ENCODE measurements at places on chromosomes 3 and 15.

DNA sequence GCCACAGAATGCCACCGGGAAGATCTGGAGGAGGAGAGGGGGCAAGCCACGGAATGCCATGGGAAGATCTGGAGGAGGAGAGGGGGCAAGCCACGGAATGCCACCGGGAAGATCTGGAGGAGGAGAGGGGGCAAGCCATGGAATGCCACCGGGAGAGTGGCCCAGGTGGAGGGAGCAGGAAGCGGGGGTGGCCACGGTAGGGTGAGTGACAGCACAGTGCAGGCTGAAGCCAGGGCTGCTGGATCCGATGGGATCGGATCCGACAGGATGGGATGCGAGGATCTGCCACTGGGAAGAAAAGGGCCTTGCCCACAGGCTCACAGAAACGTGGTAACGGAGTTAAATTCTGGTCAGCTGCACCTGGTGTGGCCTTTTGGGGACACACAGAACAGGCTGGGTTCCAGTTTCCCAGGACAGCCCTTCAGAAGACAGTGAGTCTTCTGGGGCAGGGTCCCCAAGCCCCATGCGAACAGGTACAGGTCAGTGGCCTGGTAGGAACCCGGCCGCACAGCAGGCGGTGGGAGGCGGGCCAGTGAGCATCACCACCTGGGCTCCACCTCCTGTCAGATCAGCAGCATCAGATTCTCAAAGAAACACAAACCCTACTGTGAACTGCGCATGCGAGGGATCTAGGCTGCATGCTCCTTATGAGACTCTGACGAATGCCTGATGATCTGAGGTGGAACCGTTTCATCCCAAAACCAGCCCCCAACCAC, 58.8 kb downstream of the XXYLT1 start:
- DNase-seq: no peak

DNA sequence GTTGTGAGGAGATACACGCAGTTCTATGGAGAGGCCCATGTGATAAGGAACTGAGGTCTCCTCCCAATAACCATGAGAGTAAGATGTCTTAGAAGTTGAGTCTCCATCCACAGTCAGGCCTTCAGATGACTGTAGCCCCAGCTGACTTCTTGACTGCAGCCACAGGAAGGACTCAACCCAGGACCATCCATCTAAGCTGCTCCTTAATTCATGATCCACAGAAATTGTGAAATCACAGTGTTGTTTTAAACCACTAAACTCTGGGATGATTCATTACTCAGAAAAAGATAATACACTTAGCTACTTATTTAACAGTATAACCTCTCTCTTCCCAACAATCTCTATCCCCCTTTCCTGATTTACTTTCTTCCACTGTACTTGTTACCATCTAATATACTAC, 173.3 kb downstream of the ALDH1A2 start:
- DNase-seq: no peak

GRCh38 chr15:35092311-35092710, 7.2 kb upstream of the NANOGP8 start:
- DNase-seq: no peak

- no peak for DNase-seq
Observed at GRCh38 chr15:80160570-80161156, 7.9 kb downstream of the FAH start.

All from NCI-H1105 (cell line).